ENCODE measurements at places on chromosomes 7 and 10. TPM values are rescaled to one million over a fixed set of nuclear protein-coding genes. Genes with fewer than 3 reads are reported as not detected.

The MSS51 gene
- 5.0 TPM for polyA plus RNA-seq

The ANKRD7 gene
- 3.7 TPM for polyA plus RNA-seq

The AHR gene
- polyA plus RNA-seq, result 57.0 TPM

The SLIT1 gene
- polyA plus RNA-seq, result 5.0 TPM

The SCRN1 gene
- polyA plus RNA-seq, result 66.1 TPM

The ZNF22 gene
- 91.9 TPM for polyA plus RNA-seq

The UCMA gene
- polyA plus RNA-seq, result not detected

The ARHGAP21 gene
- polyA plus RNA-seq, result 93.1 TPM

The TBATA gene
- not detected for polyA plus RNA-seq

The PNLIPRP2 gene
- not detected for polyA plus RNA-seq

The TMEM176B gene
- 77.7 TPM for polyA plus RNA-seq

The ACBD7 gene
- polyA plus RNA-seq, result 9.0 TPM

The CFAP70 gene
- 24.5 TPM for polyA plus RNA-seq

The CLRN3 gene
- 14.4 TPM for polyA plus RNA-seq

The ANKRD1 gene
- 0.08 TPM for polyA plus RNA-seq

The ADAMTS14 gene
- 1.4 TPM for polyA plus RNA-seq

The RNF32 gene
- 4.4 TPM for polyA plus RNA-seq

The SLC16A12 gene
- polyA plus RNA-seq, result 33.1 TPM

The CBX3 gene
- 361 TPM for polyA plus RNA-seq

The BAIAP2L1 gene
- polyA plus RNA-seq, result 14.9 TPM

The CHST15 gene
- 18.8 TPM for polyA plus RNA-seq

The PDE1C gene
- polyA plus RNA-seq, result 3.4 TPM

The SMKR1 gene
- 4.4 TPM for polyA plus RNA-seq

The TAC1 gene
- 1.0 TPM for polyA plus RNA-seq

The HDAC9 gene
- polyA plus RNA-seq, result 12.8 TPM

All from left renal pelvis (tissue), 4 donors.